ENCODE measurements at places on chromosomes 2 and 18.
A peak's percentile ranks its signal among the peaks of the same experiment; 100 is the strongest.

GRCh38 chr2:196166876-196167275 lies 4.5 kb downstream of the STK17B start:
- no peak for DNase-seq

DNA sequence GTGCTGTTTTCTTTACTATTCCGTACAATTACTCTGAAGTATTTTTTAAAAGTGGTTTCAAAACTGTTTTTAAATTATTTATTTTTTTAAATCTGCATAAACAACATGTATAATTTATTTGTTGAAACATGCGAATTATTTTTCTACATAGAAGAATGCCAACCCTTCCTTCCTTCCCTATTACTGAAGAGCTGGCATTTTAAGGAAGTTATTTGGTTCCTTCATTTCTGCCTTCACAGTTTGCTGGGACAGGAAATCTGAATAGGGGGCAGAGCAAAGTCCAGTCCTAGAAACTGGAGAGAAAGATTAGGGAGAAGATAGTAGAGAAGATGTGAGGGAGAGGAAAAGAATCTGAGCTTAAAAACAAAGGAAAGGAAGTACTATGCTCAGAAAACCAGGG lies 146.7 kb upstream of the ACVR2A start:
- DNase-seq, result no peak

- no peak for DNase-seq
These were observed 9.2 kb upstream of the CCDC141 start for GRCh38 chr2:179059026-179059700.

GRCh38 chr2:233049194-233049761 lies 10.9 kb upstream of the INPP5D start:
- no peak for DNase-seq

DNA sequence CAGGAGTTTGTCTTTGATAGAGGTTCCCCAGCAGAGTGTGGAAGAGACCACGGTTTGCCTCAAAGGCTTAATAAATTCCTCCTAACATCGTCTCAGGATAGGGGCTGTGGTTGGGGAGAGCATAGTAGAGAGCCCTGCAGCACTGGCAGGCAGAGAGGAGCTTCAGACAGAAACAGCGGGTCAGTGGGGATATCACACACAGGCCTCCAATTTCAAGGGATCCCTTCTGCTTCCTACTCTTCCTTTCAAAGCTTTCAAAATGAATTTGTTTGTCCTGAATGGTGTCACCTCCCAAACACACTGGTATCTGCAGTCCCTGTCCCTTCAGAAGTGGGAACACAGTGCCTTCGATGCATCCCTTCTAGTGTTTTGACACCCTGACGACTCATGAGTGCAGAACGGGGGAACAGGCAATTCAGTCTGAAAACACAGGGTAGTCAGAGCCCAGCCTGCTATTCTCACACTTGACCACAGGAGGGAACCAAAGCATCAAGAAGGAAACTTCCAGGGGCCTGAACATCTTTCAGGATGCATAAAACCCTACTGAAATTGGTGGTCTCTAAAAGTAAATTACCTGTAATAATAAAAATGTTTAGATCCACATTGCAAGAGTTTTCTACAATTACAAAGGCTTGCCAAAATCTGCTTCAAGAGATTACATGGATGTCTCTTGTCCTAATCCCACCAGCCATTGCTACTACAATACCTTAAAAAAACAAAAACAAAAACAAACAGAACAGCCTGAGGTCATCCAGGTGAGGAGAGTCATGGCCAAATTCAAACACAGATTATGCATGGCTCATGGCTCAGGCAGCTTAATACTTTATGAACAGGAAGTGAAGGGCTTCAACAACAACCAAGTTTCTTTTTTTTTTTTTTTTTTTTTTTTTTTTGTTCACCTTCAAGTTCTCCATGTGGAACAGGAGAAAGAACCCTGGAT lies 49.8 kb downstream of the SLC14A2 start:
- DNase-seq, result no peak

DNA sequence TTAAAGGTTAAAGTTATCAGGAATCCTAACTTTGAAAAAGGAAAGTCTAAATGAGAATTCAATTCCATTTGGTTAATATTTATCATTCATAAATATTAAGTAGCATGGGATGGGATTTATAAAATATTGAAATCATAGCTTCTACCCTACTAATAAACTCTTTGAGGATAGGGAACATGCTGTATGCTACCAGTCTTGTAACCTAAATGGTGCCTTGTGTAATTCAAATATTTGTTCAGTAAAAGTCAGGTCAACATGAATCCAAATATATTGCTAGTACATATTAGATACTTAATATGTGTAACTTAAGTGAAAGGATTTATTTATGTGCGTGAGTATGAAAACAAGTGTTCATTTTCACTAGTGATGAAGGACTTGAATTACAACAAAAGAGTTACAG lies 94.1 kb downstream of the CAMKMT start:
- no peak for DNase-seq

- DNase-seq, result no peak
These were observed 106.3 kb upstream of the SULT1C3 start for GRCh38 chr2:108133457-108133856.

GRCh38 chr2:133591164-133591563 lies 22.9 kb upstream of the NCKAP5 start:
- peak; percentile 27 for DNase-seq

GRCh38 chr2:133197156-133197555 lies 371.1 kb downstream of the NCKAP5 start:
- DNase-seq, result no peak

GRCh38 chr2:128903637-128904036 lies 585.0 kb upstream of the HS6ST1 start:
- no peak for DNase-seq

- no peak for DNase-seq
These were observed 269.7 kb upstream of the THSD7B start for GRCh38 chr2:136495636-136496035.

DNA sequence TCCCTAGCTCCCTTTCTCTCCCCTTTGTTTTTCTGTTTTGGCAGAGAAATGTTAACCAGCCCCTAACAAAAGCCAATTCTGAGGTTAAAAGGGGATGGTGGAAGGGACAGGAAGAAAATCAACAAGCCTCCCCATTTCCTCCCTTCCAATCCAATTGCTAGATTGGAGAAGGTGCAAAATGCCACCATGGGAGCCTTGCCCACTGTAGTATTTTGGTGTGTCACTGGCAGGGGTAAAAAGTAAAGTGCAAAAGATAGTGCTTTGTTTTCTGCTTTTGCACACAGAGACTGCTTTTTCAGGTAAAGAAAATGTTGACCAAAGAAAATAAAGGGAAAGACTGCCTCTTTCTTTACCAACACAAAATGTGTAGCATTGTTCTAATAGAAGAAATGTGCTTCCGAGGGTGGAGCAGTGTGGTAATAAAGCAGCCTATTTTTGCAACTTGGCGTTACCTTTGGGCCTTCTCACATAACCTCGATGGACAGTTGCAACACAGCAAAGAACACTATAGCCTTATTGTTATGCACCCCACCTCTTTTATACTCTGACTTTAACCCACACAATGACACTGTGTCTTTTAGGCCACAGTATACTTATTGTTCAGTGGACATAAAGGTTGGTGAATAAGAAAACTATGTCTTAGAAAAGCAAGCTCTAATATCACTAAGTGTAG lies 861.8 kb downstream of the BCL11A start:
- no peak for DNase-seq

DNA sequence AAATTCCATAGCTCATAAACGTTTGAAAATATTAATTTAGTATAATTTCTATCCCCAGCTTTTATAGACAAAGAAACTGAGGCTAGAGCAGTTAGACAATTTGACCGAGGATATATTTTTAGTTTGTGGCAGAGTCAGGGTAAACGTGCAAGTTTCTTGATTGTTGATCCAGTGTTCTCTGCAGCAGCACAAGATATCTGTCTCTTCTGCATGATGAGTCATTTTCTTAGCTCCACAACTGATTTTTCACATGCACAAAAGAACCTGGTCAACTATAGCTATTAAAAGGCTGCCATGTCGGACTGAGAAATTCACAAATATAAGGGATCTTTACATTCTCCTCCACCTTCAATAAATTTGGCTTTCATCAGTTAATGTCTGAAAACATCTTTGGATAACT lies 143.4 kb upstream of the CYP26B1 start:
- no peak for DNase-seq

- no peak for DNase-seq
These were observed 130.1 kb upstream of the CDH20 start for GRCh38 chr18:61203151-61203550.

- DNase-seq, result no peak
These were observed 136.6 kb downstream of the MTCL1 start for GRCh38 chr18:8841781-8842485.

DNA sequence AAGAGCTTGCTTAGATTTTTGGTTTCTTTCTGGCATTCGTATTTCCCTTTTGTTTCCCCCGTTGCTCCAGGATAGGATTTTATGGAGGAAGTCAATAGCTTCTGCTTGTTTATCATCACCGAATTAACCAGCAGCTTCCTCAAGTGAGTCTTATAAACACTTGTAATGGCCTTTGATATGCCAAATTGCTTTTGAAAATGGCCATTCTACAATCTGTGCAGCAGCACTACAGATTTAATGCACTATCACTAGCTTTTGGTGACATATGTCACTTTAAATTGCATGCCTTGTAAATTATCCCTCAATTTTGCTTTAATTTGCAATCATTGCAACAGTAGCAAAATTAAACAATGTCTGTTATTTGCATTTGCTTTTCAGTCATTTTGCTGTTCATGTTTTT lies 774.7 kb downstream of the METTL4 start:
- no peak for DNase-seq

GRCh38 chr2:227378371-227378782 lies 729 bp downstream of the TM4SF20 start:
- no peak for DNase-seq

GRCh38 chr2:42756966-42757513 lies 6.9 kb downstream of the OXER1 start:
- DNase-seq, result no peak

- DNase-seq, result no peak
These were observed 31.5 kb downstream of the COA5 start for GRCh38 chr2:98576666-98577312.

- no peak for DNase-seq
These were observed 26.4 kb downstream of the TMEM131 start for GRCh38 chr2:97969081-97970067.

DNA sequence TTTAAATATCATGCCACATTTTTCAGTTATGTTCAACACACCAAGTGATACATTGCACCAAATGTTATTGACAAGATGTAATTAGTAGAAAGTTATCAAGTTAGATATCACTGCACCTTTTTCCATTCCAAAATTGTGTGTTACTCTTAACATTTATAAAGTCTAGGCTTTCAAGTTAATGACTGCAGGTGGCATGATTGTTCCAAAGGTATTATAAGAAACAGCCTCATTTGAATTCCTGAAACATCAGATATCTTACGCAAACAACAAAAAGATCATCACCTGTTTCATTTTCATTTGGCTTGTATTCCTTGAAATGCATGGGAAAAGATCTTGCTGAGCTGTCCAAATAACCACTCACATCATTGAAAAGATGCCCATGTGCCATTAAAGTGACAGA lies 1528.2 kb upstream of the ZEB2 start:
- no peak for DNase-seq

GRCh38 chr2:172545408-172546075 lies 10.3 kb upstream of the PDK1 start:
- DNase-seq, result no peak
